ENCODE measurements at places on chromosomes 2 and 18.

DNA sequence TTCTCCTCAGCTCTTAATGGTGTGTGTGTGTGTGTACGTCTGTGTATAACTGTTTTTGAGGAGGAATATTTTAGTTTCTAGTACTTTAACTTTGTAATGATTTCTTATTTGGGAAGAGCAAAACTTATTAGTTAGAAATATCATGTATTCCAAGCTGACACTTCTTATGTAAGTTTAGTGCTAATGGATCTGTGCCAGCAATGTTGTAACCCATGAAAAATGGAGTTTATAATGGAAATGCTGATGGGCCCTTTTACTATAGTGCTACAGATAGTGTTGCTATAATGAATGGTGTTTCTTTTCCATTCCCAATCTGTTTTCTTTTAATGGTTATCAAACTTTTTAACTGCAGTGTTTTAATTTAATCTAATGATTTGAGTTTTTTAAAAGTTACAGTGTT lies 49.8 kb upstream of the OTX1 start:
- ATAC-seq: no peak

DNA sequence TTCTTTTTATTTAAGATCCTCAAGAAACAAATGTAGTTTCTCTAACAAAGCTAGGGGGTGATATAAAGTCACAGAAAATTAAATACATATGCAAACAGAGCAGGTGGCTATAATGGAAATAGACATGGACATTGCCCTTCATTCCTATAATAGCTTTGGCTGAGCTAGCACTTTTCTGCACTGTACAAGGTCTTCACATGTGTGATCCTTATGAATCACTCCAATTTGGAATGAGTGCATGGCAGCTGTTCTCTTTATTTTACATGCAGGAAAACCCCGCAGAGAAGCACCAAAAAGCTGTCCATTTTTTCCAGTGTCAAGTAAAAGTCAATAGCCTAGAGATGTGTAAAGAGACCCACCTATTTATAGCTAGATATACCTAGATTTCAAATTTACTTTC lies 747.4 kb upstream of the SLC8A1 start:
- no peak for ATAC-seq

DNA sequence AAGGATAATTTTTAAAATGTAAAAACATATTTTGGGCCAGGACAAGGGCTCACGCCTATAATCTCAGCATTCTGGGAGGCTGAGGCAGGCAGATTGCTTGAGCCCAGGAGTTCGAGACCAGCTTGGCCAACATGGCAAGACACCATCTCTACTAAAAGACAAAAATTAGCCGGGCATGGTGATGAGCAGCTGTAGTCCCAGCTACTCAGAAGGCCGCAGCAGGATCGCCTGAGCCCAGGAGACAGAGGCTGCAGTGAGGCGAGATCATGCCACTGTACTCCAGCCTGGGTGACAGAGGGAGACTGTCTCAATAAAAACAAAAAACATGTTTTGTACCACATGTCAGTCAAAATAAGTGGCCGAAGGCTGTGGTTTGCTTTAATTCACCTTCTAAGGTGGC lies 122.5 kb downstream of the HDAC4 start:
- no peak for ATAC-seq

- no peak for ATAC-seq
These were observed 7.9 kb upstream of the TMX3 start for GRCh38 chr18:68722821-68723220.

GRCh38 chr2:40579247-40579646 lies 127.4 kb upstream of the SLC8A1 start:
- no peak for ATAC-seq

DNA sequence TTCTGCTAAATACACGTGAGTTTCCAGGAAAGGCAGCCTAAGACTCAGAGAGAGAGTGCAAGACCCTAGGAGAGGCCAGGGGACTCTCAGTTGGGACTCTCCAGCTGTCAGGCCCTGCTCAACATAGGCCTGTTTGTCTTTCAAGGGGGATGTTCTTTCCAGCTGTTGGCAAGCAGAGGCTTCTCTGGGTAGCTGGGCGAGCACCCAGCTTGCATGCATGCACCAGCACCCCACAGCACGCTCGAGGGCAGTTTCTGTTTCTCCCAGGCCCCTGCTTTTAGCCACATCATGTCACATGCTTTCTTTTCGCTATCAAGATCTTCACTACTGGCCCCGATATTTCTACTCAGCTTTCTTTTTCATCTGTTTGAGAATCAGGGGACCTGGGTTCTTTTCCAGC lies 479.3 kb upstream of the HS6ST1 start:
- ATAC-seq: no peak

DNA sequence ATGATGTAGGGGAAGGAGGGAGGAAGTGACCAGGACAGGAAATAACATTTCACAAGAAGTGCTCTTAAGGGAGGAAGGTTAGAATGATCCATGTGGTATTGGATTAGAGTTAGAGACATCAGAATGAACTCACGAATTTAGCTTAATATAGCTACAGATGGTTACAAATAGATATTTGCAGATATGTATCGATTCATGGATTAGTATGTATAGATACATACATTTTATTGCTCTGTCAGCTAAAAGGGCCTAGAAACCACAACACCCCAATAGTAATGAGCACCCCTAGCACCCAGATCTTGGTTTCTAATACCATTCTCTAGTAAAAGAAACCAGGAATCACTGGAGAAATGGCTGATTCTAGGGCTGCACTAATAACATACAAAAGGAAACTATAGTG lies 59.6 kb upstream of the LTBP1 start:
- ATAC-seq: no peak

GRCh38 chr2:10289891-10290290 lies 12.8 kb upstream of the HPCAL1 start:
- ATAC-seq: no peak

GRCh38 chr18:12373771-12374116 lies 3.3 kb downstream of the AFG3L2 start:
- ATAC-seq: no peak

GRCh38 chr2:120622886-120623753 lies 112.5 kb upstream of the GLI2 start:
- ATAC-seq: peak; percentile 16

GRCh38 chr2:138718405-138718804 lies 61.8 kb downstream of the NXPH2 start:
- no peak for ATAC-seq

- no peak for ATAC-seq
These were observed 186.4 kb downstream of the MREG start for GRCh38 chr2:215826838-215827441.

Measured in gastroesophageal sphincter (tissue), 4 donors.